ENCODE measurements at places on chromosomes 12 and 14.
A peak's percentile ranks its signal among the peaks of the same experiment; 100 is the strongest.

GRCh38 chr14:72651714-72652113 lies 242.2 kb downstream of the DPF3 start:
- DNase-seq, result no peak

- no peak for DNase-seq
Observed at GRCh38 chr12:113190761-113191160, 5.2 kb downstream of the RITA1 start.

DNA sequence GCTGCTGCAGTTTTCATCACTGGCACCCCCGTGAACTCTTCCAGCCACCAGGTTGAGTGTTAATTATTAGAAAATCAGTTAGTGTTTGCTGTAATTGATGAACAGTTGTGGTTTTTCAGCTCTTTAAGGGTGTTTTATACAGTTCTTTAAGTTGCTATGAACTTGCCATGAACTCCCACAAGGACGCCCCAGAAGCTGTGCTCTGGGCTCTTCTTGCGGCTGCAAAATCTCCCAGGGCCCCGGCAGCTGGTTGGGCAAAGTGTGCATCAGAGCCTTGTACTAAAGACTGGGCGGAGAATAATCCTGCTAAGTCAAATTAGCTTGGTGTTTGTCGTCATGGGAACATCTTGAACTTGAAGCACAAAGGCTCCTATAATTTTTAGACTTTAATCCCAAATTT lies 82.2 kb downstream of the EML1 start:
- DNase-seq, result no peak

DNA sequence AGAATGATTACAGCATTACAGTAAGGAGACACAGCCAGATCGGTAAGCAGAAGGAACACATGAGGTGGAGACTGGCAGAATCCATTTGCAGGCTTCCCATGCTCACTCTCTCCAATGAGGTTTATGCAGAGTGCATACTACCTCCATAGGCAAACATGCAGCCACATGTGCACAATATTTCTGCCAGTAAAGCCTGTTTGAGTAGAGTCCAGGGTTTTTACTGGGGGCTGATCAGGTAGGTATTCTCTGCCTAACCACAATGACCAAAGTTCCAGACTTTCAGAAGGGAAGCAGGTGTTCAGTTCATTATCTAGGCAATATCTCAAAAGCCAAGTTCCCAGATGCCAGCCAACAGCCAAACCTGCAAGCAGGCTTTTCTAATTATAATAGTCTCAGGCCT lies 31.1 kb downstream of the INTS13 start:
- DNase-seq, result no peak

- no peak for DNase-seq
Observed at GRCh38 chr14:33796356-33796755, 154.5 kb downstream of the EGLN3 start.

GRCh38 chr14:44620121-44621019 lies 113.3 kb upstream of the FSCB start:
- DNase-seq, result no peak

DNA sequence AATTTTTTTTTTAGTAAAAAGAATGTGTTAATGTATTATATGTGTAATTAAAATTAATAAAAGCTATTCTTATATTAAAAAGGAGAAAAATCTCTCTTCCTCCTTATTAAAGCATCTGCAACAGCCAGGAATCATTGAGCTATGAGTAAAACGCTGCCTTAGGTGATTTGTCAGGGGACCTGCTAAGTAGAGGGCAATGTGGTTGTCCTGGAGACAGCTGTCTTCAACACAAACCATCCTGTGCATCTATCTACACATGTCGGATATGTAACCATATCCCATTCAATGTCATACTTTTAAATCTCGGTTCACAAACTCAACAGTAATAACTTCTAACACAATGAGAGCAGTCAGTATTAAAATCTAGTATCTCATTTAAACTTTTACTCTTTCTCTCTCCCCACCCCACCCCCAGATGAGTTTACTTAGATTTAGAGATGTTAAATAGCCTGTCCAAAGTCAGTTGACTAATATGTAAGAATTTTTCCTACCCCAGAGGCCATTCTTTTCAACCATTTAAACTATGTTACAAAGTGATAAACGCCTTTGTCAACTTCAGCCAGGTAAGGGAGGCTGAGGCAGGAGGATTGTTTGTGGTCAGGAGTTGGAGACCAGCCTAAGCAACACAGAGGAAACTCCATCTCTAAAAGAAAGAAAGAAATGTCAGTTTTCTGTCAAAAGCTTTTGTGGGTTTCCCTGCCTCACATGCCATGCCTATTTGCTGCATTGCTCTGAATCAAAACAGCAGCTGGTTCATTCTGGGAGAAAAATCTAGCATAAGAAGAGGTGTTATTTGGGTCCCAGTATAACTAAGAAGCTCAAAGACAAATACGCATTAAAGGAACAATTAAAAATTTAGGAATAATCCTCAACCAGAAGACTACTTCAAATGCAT lies 413.7 kb upstream of the CCDC196 start:
- no peak for DNase-seq

DNA sequence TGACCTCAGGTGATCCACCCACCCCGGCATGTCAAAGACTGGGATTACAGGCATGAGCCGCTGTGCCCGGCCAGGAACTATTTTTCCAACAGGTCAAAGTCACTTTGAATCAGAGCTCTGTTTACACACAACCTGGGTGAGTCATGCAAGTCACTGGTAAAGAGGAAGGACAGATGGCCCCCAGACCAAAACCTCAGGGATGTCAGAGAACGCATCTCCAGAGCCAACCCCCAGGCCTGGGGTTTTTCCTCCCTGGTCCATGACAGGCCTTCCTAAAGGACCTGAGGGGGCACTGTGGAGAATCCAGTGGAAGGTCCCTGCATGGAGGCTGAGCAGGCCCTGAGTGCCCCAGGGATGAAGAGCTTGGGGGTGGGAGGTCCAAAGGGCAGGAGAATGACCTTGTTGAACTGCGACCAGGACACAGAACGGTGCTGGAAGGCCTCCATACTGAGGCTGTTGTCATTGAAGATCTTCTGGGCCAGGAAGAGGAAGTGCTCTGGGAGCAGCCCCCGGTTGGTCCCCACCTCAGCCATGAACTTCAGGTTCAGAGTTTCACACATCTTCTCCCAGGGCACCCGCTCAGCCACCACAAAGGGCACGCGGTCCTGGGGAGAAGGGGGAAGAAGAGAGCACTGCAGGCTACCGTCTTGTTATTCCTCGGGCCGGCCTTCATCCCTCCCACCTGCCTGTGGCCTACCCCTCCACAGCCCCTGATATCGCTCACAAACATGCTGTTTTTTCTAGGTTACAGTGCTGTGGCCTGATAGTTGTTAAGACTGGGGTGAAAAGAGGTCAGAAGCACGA lies 9.1 kb downstream of the STAT6 start:
- DNase-seq, result no peak

GRCh38 chr12:6961695-6962284 lies 8.7 kb downstream of the PHB2 start:
- peak; percentile 62 for DNase-seq

DNA sequence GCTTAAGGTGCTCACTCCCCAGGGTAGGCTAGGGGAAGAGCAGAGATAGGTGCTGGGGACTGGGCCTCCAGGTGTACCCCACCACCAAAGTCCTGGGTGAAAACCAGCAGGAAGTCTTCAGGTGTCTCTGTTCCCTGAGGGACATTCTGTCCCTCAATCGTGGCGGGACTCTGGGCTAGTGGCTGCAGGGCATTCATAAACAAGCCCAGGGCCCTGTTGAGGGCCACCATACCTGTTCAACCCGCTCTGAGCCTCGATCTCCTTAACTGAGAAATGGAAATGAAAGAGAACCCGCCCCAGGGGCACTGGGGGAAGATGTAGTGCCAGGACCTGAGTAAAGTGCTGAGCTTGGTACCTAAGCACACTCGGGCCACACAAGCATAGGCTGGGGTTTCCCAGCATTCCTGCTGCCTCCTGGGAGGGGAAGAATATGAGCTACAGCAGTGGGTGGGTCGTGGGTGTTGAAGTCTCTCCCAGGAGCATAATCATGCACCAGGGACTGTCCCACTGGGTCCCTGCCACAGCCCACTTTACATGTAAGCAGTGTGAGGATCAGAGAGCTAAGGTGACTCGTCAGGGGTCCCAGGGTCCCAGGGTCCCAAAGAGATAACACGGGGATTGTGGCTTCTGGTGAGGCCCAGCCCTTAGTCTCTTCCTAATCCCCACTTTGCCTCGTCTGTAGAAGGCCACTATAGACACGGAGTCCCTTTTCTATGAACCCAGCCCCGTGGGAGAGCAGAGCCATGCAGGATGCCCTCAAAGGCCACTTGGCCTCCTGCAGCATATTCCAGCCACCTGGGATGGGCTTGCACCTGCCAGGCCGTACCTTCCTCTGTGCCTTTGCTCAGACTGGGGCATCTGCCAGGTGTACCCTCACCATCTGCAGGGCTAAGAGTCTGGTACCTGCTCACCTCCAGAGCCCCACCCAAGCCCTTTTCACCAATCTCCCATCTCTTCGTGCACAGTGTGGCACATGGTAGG lies 14.4 kb downstream of the FAM222A start:
- no peak for DNase-seq

DNA sequence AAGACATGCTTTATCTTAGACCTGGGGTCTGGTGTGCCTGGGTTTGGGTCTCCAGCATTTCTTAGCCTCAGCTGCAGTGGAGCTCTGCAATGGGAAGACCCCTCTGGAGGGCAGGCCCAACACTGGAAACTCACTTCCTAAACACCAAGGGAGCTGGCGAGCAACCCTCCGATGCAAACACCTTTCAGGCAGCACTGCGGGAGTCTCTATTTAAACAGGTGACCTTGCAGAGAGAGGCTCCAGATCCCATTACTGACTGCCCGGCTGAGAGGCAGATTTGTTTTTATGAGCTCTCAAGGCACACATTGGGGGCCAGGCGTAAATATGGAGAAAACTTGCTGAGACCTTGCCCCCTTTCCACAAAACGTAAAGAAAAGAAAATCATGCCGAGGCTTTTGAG lies 195.5 kb downstream of the PAX9 start:
- DNase-seq, result no peak

- DNase-seq, result no peak
Observed at GRCh38 chr12:104055686-104056388, 5.8 kb upstream of the GLT8D2 start.

DNA sequence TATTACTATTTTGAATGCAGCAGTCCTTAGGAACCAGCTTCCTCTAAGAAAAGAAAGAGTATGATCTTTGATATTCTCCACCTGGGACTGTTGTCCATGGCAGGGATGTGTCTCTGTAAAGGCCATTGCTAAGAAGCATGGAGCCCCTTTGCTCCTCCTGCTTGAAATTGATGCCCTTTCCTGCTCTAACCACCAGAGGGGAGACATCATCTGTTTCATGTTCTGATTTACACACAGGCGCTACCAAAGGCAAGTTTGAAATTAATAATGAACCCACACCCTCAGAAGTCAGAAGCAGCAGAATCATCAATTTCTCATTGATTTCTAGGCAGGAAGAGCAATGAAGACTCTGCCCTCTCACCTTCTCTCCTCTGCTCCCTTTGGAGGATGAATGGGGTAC lies 253.8 kb downstream of the RMST start:
- no peak for DNase-seq

DNA sequence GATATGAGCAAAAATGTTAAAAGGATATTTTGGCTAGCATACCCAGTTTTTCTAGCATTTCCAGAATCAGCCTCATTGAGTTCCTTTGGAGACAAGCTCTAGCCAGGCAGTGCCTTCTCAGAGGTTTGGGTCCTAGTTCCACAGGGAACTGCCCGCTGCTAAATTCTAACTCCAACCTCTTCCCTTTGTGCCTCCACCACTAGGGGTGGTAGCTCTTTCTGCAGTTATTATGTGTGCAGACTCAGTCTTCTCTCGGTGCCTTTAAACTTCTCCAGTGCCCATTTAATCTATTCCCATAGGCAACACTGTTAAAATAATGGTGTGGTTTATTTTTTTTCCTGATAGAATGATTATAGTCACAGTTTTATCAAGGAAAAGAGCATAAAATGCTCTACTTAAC lies 21.5 kb upstream of the SLC25A3 start:
- no peak for DNase-seq

DNA sequence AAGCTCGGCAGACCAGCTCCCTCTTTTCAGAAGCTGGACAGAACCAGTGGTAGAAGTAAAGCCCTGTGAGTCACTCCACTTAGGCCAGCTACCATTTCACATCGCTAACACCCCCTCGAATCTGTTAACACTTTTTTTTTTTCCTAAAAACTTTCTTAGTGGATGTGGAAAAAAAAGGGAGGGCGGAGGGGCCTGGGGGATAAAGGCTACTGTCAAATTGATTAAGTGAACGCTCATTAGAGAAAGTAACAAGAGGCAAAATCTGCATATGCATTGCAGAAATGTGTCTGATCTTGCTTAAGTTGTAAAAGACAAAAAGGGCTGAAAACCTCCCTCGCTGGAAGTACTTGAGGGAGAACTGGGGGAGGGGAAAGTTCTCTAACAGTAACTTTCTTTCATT lies 86.6 kb upstream of the OTX2 start:
- DNase-seq, result no peak

DNA sequence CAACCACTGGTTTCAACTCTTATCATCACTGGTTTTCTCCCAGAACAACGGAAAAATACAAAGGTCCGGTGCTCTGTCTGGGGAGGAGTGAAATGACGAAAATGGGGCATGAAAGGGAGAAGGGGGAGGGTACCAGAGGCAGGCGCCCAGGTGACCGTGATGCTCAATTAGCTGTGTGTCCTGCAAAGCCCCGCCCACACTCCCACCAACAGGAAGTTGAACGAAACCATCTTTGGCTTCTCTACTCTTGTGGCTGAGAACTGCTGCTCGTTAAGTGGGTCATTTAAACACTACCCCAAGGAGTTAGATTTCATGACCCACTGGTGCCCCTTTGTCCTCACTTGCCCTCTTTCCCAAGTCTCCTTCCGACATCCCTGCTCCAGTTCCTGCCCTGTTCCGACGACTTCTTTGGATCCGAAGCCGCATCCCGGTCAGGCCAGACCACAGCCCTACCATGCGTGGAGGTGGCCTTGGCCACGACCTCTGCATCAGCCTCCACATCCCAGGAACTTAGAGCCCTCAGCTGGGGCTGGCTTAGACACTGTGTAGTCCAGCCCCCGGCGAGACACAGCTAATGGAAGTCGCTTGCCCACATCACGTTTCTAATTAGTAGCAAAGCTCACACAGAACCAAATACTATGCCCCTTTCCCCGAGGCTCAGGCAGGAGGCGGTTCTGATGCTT lies 11.4 kb upstream of the LRTM2 start:
- DNase-seq, result no peak

DNA sequence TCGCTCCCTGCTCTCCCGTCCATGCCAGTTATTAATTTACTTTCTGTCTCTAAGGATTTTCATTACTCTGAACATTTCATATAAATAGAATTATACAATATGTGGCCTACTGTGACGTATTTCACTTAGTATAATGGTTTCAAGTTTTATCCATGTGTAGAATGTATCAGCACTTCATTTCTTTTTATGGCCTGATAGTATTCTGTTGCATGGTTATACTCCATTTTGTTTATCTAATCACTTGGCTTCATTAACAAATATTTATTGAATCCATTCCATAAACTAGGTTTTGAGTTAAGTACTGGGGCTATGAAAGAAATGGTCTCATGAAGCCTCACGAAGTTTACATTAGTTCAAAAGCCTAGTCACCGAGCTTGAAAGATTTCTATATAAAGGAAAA lies 7.6 kb downstream of the GPR65 start:
- DNase-seq, result no peak

DNA sequence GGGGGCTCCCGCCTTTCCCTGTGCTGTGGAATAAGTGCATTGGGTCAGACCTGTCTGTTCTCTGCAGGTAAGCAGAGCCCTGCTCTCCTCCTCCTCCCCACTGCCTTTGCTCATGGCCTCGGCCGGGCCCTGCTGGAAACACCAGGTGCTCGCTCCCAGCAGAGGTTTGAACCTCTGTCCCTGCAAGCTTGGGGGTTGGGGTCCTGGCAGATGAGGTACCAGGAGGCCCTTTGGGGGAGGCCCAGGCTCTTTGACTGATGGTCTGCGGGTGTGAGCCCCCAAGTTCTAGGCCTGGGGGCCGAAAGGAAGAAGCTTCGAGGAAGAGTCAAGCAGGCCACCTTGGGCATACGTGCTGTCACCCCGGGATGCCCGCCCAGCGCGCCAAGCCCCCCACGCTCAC lies 22.1 kb upstream of the CEP170B start:
- DNase-seq, result no peak
